Peyer's patch (tissue), 4 donors: ENCODE measurements at places on chromosomes 5 and 9.
A peak's percentile ranks its signal among the peaks of the same experiment; 100 is the strongest.

DNA sequence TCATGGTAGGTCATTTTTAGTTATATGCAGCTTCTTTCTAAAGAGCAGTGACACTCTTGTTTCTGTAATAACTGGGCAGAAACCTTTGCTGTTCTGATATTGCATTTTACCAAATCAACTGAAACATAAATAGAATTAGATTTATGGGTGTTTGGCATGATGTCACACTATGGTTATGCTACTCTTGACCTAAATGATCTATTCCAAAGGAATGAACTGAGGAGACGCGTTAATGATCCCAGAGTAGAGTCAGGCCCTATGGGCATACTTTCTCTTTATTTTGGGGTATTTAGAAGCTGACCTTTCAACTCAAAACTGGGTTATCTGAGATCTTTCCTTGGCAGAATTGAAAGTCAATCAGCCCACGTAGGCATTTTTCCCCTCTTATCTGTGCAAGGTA is 146.8 kb upstream of the ADAMTSL1 start:
- DNase-seq, result no peak

DNA sequence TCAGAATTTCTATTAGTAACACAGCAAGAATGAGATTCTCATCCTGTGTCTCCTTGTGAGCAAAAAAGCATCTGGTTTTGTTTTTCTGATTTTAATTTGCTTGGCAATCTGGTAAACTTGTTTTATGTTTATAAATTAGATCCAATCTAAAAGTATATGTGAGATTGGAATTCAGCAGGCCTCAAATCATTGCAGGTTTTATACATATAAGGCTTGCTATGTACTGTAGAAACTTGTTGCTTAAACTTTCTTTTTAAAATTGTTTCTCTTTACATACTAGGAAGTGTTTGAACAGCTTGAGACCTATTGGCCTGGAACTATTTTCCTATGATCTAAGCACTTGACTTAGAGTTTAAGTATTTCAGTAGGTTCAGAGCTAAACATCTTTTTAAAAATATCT is 1037.8 kb downstream of the NR2F1-AS1 start:
- no peak for DNase-seq

DNA sequence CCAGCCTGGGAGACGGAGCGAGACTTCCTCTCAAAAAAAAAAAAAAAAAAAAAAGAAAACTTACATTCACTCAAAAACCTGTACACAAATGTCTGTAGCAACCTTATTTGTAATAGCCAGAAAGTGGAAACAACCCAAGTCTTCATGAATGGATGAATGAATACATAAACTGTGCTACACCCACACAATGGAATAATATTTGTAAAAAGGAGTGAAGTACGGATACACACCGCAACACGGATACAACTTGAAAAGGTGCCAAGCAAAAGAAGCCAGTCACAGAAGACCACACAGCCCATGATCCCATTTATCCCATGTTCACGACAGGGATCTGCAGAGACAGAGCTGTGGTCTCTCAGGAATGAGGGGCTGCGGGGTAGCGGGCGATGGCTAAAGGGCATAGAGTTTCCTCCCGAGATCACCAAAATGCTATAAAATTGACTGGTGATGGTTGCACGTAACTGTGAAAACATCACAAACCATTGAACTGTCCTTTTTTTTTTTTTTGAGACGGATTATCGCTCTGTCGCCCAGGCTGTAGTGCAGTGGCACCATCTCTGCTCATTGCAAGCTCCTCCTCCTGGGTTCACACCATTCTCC is 76.2 kb upstream of the COL5A1 start:
- DNase-seq, result no peak

DNA sequence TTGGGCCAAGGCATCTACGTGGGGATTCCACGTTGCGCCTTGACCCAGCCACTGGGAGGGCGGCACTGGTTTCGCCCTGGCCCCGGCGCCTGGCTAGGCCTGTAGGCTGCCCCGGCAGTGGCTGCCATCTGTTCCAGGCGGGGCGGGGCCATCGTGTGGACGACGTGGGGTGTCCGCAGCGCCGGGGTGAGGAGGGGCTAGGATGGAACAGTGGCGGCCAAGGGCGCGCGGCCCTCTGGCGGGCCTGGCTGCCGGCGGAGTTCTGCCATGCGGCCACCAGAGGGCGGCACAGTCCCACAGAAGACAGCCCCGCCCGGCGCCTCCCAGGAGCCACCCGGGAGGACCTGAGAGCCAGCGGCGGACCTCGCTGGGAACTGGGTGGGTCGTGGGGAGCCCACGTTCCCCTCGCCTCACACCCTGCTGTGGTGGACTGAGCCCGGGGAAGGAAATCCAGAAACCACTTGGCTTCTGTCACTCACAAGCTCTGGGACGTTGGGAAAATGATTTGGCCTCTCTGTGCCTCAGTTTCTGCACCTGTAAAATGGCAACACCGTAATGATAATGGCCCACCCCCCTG is 22.6 kb upstream of the RAPGEF1 start:
- peak; percentile 88 for DNase-seq
